Ovary (tissue), 10 donors: ENCODE measurements at places on chromosomes 2 and 18. TPM values are rescaled to one million over a fixed set of nuclear protein-coding genes. Genes with fewer than 3 reads are reported as not detected.

DNA sequence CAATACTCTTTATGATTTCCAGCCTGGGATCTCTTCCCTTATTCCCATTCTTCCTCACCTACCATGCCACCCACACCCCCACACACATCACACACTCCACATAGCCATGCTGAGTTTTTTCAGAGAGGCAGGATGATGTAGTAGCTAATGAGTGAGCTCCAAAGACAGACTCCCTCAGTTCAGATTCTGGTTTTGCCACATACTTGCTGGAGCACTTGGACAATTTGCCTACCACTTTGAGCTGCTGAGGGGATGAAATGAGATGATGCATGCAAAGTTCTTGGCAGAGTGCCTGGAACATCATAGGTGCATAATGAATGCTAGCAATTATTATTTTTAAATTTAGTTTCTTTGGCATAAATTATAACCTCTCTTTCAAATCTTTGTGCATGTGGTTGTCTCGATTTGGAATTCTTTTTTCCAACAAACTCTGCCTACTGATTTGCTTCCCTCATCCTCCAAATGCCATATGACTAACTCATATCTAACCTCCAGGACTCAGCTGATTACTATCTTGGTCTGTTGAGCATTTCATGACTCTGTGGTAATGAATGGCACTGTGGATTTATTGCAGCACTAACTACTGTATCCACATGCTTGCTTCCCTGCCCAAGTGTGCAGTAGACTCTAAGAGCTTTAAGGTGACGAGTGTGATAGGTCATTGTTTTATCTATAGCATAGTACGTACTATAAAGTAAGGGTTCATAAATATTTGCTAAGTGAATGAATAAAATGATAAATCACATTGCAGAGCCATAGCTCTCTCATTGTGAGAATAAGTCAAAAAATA is 99.1 kb downstream of the TACR1 start:
- no peaks in the 10 kb centered on the region for H3K36me3 ChIP-seq
- H3K27me3 ChIP-seq: no peaks in the 10 kb centered on the region
- no peak for DNase-seq
- H3K27ac ChIP-seq: no peak overlapping the region
- H3K4me3 ChIP-seq: no peak overlapping the region

Gene FTCDNL1
- 2.3 TPM for total RNA-seq

DNA sequence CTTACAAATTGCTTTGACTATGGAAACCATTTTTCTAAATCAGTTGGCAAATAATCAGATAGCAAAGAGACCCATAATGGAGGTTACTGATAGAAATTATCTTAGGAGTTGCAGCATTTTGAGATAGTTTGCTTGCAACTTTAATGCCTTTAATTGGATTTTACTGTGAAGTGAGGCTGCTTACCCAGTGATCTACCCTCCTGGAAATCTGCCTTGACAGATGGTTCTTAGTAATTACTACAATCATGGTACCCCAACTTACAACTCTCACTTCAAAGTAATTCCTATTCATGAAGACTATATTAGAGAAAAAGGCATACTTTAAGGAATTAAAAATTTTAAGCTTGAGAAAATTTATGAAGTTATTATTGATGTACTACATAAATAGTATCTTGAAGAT is 1288.6 kb upstream of the CDH2 start:
- H3K27ac ChIP-seq: no peak overlapping the region
- DNase-seq: no peak
- H3K27me3 ChIP-seq: no peaks in the 10 kb centered on the region
- no peaks in the 10 kb centered on the region for H3K4me1 ChIP-seq
- H3K36me3 ChIP-seq: no peaks in the 10 kb centered on the region
- no peak overlapping the region for H3K4me3 ChIP-seq

Gene SMAD7
- 10.7 TPM for total RNA-seq

DNA sequence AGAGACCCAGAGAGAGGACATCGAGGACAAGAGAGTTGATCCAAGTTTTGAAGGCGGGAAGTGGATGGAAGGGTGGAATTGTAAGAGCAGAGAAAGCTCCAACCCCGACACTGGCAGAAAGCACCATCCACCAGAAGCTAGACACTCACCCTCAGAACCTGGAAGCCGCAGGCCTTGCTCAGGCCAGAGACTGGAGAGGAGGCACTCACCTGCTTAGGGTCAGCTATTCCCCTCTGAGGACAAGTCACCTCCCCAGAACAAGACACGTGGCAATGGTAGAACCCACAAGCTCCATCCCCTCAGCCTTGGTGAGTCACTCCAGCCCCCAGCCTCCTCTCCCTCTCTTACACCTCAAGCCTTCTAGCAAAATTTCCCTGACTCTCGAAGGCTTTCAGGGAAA is 64.9 kb downstream of the STEAP3 start:
- no peak overlapping the region for H3K4me3 ChIP-seq
- no peak for DNase-seq
- no peaks in the 10 kb centered on the region for H3K27me3 ChIP-seq
- no peaks in the 10 kb centered on the region for H3K36me3 ChIP-seq

DNA sequence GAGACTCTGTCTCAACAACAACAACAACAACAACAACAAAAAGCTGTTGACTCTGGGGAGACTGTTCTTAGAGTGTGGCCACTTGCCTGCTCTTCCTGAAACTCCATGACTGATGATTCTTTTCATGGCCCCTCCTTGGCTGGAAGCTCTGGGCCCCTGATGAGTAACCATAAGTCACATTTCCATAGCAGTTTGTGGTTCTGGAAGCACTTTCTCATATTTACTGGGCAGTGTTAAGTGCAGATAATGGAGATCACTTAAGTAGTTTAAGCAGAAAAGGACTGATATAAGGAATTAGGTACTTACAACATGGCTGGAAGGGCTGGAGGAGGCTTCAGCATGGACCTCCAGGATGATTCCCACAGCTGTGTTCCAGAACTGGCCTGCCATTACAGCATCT is 147.3 kb upstream of the DLX2 start:
- no peaks in the 10 kb centered on the region for H3K36me3 ChIP-seq
- no peaks in the 10 kb centered on the region for H3K27me3 ChIP-seq
- H3K4me3 ChIP-seq: no peak overlapping the region
- no peak for DNase-seq

- no peak for DNase-seq
- no peaks in the 10 kb centered on the region for H3K27me3 ChIP-seq
- H3K36me3 ChIP-seq: no peaks in the 10 kb centered on the region
- no peak overlapping the region for H3K27ac ChIP-seq
- no peak overlapping the region for H3K4me3 ChIP-seq
Measured at GRCh38 chr2:179890666-179891065, 29.3 kb upstream of the ZNF385B start.

- no peak overlapping the region for H3K4me3 ChIP-seq
- no peaks in the 10 kb centered on the region for H3K36me3 ChIP-seq
- no peaks in the 10 kb centered on the region for H3K27me3 ChIP-seq
- no peak overlapping the region for H3K27ac ChIP-seq
Measured at GRCh38 chr2:86338778-86339295, 1.4 kb upstream of the REEP1 start.

GRCh38 chr2:46257476-46257875 is 39.7 kb upstream of the EPAS1 start:
- no peaks in the 10 kb centered on the region for H3K27me3 ChIP-seq
- no peaks in the 10 kb centered on the region for H3K36me3 ChIP-seq
- DNase-seq: no peak
- peaks cover 4% of the 10 kb centered on the region for H3K4me1 ChIP-seq
